ENCODE measurements at places on chromosomes 2 and 18. TPM values are rescaled to one million over a fixed set of nuclear protein-coding genes. Genes with fewer than 3 reads are reported as not detected.

Gene GFPT1
- total RNA-seq = 158 TPM

Gene NT5DC4
- not detected for total RNA-seq

Gene C1D
- 16.5 TPM for total RNA-seq

Gene GCG
- 55.9 TPM for total RNA-seq

Gene EFR3B
- 0.98 TPM for total RNA-seq

DNA sequence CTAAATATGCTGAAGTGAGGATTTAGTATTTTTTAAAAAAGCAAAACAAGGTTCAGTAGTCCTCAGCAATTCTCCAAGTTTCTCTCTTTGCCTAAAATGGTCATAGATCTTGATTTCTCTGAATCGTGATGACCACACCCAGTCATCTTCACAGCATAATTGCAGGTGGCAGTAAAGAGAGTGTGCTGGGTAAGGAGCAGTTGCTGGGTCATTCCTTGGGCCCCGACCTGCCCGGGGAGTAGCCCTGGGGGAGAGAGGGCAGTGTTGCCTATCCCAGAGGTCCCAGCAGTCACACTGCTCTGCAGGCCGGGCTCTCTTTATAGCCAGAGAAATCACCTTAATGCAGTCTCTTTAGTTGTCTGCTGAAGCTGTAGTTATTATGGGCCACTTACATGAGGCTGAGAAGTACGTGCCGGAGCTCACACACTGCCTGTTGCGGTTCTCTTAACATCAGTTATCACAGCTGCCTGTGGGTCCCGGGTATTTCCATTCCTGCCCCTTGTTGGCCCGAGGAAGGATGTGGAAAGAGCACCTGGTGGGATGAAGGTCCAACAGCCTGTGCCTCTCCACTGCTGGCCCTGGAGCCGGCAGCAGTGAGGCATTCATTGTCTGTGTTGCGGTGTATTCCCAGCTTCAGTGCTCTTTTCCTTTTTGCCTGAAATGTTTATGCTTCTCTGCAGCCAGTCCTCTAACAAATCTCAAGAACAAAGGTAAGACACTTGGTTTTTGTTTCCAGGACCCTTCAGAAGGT is 230.1 kb downstream of the ALPK2 start:
- no peak for DNase-seq

Gene BIRC6
- total RNA-seq = 126 TPM

Gene HMSD
- not detected for total RNA-seq

Gene NEU2
- not detected for total RNA-seq

Gene SLC23A3
- 6.1 TPM for total RNA-seq

- peak; percentile 67 for DNase-seq
These were observed 41.4 kb upstream of the ITGB6 start for GRCh38 chr2:160241251-160242137.

- DNase-seq = peak; percentile 71
These were observed 1.7 kb upstream of the GCG start for GRCh38 chr2:162153608-162154224.

Gene UPP2
- total RNA-seq = not detected

Data from left colon (tissue), 2 donors.